Left lung (tissue), 14 donors: ENCODE measurements at places on chromosomes 6 and 20. TPM values are rescaled to one million over a fixed set of nuclear protein-coding genes. Genes with fewer than 3 reads are reported as not detected.

REV3L gene
- 58.9 TPM for polyA plus RNA-seq

RIPK1 gene
- polyA plus RNA-seq = 24.9 TPM

ADGB gene
- 2.5 TPM for polyA plus RNA-seq

SAPCD1 gene
- polyA plus RNA-seq = 8.5 TPM

C6orf52 gene
- 1.5 TPM for polyA plus RNA-seq

DNA sequence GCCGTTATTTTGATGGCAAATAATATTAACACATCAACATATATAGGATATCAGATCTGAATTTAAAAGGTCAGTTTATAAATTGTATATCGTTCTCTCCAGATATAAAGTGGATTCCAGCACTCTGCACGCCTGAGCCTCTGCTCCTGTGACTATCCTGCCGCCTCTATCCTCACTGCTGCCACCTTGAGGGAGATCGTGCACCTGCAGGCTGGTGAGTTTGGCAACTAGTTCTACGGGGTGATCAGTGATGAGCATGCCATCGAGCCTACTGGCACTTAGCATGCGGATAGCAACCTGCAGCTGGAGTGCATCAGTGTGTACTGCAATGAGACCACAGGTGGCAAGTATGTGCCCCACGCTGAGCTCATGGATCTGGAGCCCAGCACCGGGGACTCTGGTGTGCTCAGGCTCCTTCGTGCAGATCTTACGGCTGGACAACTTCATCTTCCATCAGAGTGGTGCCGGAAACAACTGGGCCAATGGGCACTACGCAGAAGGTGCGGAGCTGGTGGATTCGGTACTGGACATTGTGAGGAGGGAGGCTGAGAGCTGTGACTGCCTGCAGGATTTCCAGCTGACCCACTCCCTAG lies 84.9 kb downstream of the FBXO5 start:
- peak; percentile 16 for DNase-seq

- peak; percentile 65 for DNase-seq
Observed at GRCh38 chr6:35213824-35214756, at the start of gene SCUBE3. Gene SCUBE3 (plus strand): TSS chr6:35213956. CDS start chr6:35214419, 463 bp downstream.

- no peak for DNase-seq
Observed at GRCh38 chr6:46016063-46016608, 476 bp upstream of the CLIC5 start.

- no peak for DNase-seq
Observed at GRCh38 chr6:117498159-117498558, 15.7 kb downstream of the DCBLD1 start.

DNA sequence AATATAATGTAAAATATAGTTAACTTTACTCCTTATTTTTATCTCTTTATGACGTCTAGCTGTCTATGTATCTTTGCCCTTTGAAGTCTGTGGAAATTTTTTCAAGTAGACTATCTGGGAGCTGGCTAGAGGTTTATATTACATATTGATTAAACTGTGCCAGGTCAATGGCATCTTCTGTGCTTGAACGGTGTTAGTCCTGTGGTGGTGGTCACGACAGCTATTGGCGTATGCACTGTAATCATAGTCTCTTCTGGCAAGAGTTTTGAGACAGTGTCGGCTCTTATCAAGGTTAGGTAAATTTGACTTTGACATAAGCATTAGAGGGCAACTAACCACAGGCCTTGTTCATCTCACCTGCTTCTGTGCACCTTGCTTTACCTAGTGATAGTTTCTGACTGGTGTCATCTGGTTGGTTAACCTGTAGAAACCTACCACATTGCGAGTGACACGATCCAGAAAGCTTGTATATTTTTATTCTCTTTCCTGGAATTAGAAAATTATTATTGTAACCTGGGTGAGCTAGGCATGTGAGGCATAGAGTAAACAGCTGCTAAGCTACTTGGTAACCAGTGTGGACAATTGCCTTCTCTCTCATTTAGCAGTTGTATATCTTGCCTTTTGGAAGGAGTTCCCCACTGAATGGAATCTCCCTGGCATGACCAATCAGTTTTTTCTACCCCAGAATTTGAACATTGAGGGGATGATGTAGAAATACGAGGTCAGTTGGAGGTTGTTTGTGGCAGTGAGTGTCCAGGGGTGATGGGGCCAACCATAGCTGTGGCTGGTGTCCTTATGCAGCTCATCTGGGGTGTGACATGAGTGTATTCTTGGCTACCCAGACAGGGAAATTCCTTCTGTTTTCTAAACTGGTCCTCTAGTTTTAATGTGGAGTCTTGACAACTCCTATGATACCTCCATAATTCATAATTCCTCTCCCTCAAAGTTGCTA lies 45.9 kb downstream of the SH3BGRL2 start:
- DNase-seq = no peak

DNA sequence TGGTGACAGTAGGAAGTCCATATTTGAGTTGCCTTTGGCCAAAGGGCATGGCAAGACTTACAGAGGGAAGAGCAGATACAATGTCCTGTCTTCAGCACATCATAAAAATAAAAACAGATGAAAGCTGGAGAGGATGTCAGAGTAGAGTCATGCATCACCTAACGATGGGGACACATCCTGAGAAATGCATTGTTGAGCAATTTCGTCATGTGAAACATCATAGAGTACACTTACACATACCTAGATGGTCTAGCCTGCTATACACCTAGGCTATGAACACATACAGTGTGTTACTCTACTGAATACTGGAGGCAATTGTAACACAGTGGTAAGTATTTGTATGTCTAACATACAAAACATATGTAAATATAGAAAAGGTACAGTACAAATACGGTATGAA lies 75.6 kb downstream of the VEGFA start:
- DNase-seq = no peak

GRCh38 chr20:50350510-50351249 lies 159.5 kb upstream of the PTPN1 start:
- no peak for DNase-seq

DNA sequence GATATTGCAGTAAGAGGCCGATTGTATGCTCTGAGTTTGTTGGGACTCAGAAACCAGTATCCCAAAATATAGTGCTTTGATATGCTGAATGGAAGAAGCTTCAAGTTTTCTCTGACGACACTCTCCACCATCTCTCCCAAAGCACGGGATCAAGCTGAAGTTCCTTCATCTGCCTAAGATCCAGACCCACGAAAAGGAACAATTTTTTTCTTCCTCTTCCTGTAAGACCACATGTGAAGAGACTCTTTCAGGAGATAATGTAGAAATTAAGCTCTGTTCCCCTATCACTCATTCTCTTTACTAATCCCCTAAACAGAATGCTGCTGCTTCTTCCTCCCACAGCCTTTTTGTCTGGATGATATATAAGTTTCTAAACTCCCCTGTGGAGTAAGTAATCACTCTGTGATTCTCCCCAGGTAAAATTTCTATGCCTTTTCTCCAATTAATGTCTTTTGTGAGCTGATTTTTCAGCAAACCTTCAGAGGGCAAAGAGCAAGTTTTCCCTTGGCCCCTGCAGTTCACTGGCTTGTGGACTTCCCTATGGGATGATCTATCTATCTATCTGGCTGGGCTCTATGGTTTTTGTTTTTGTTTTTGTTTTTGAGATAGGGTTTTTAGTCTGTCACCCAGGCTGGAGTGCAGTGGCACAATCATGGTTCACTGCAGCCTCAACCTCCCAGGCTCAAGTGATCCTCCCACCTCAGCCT lies 13.5 kb upstream of the PNRC1 start:
- DNase-seq = no peak

GRCh38 chr6:160973311-160974250 lies 18.0 kb upstream of the MAP3K4 start:
- no peak for DNase-seq

DNA sequence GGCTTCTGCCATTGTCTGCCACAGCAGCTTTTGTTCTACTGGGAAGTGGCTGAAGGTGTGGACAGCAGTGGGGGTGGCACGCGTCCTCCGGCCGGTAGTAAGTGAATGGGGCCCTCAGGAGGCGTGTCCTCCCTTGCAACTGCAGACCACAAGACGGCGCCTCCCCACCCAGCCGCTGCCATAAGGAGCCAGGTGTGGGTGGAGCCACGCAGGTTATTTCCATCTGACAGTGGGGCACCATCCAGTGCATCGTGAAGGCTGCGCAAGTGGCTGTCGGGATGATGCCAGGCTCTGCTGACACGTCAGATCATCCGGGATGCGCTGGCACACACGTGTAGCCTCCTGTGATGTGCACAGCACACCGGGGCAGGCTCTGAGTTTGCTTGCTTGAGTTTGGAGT lies 379.7 kb downstream of the CDH4 start:
- no peak for DNase-seq
